ENCODE measurements at places on chromosomes 16 and 17.

DNA sequence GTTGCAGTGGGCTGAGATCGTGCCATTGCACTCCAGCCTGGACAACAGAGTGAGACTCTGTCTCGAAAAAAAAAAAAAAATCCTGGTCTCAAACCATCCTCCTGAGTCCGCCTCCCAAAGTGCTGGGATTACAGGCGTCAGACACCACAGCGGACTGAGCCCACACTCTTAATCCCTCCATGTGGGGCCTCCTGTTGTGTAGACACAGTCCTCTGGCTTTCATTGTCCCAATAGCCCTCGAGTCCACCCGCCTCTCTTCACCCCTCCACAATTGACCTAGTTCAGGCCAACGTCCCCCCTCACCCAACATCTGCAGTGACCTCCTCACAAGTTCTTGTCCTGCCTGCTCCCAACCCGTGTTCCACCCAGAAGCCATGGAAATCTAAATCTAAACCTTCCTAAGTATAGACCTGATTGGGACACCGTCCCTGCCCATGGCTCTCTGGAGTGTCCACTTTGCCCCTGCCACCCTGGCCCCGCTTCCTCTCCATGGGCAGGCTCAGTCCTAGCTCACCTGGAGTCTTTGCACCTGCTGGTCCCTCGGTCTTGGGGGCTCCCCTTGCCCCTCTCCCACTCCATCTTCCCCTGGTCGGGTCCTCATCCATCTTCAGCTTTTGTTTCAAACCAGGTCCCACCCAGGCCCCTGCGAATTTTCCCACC is 46.7 kb downstream of the HAPSTR1 start:
- H3K4me1 ChIP-seq = no peaks in the 10 kb centered on the region
- DNase-seq = no peak
- H3K27me3 ChIP-seq = no peaks in the 10 kb centered on the region
- H3K4me3 ChIP-seq = no peak overlapping the region
- H3K36me3 ChIP-seq = no peaks in the 10 kb centered on the region

DNA sequence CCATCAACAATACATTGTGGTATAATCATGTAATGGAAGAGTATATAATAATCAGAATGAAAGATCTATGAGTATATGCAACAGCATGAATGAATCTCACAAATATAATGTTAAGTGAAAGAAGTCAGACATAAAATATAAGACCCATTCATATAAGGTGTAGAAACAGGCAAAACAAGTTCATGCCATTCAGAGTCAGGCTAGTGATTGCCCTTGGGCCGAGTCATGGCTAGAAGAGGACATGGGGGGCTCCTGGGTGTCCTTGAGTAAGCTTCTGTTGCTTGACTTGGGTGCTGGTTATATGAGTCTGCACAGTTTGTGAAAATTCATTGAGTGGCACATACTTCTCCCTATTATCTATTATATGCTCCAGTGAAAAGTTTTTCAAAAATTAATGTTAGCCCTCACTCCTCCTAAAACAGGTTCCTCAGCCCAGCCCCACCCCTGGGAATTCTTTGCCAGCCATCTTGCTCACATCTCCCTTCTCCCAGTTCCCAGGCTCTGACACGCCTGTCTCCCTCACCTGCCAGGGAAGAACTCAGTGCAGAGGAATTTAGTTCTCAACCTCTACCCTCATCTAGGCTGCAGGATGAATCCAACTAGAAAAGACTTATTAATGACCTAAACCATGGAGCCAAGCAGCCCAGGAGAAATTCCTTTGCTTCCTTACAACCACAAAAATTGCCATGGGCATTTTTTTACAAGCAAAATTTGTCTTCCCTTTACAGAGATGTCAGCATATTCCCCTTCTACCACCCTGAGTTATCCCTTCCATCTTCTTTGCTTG is 52.4 kb upstream of the NFAT5 start:
- DNase-seq = no peak
- H3K27me3 ChIP-seq = no peaks in the 10 kb centered on the region
- H3K27ac ChIP-seq = no peak overlapping the region
- no peaks in the 10 kb centered on the region for H3K36me3 ChIP-seq
- H3K4me1 ChIP-seq = no peaks in the 10 kb centered on the region
- no peak overlapping the region for H3K4me3 ChIP-seq

GRCh38 chr17:57530508-57530907 is 214.6 kb downstream of the CCDC182 start:
- no peaks in the 10 kb centered on the region for H3K36me3 ChIP-seq
- DNase-seq = peak; percentile 47
- no peak overlapping the region for H3K4me3 ChIP-seq
- H3K27ac ChIP-seq = no peak overlapping the region

DNA sequence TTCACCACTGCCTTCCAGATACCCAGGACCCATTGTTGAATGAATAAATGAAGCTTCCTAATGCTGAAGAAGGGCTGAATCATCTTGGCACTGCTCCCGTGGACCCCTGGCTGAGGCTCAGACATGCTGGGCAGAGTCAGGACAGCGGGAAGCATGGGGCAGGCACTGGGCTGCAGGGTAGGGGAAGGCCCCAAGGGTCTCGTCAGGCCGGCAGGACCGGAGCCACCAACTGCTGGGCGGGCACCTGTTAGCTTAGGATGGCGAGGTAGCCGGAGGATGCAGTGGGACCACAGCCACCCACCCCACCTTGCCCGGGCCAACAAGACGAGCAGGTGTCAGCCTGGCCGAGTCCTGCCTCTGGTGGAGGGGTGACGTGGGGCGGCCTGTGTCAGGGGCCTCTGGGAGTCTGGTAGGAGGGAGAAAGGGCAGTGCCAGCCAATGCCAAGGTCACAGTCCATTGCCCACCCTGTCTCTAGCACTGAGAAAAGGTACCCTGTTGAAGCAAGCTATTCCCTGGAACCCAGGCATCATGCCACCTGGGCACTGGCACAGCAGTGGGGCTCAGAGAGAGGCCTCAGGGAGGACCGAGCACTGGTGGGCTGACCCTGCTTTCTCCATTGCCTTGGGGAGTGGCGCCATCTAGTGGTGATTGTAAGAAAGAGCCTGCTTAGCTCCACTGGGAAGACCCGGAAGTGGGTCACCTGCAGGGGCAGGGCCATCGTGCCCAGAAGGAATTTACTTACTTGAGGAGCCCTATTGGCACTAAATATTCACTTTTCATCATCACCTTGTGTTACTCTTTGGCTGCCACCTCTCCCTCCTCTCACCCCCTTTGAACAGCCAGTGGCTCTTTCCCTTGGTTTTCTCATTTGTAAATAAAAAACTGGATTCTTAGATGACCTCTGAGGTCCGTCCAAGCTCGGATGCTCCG is 3.0 kb upstream of the DLX3 start:
- no peak overlapping the region for H3K4me3 ChIP-seq
- H3K27me3 ChIP-seq = peaks cover 58% of the 10 kb centered on the region
- peaks cover 20% of the 10 kb centered on the region for H3K4me1 ChIP-seq
- DNase-seq = peak; percentile 63
- H3K27ac ChIP-seq = no peak overlapping the region

DNA sequence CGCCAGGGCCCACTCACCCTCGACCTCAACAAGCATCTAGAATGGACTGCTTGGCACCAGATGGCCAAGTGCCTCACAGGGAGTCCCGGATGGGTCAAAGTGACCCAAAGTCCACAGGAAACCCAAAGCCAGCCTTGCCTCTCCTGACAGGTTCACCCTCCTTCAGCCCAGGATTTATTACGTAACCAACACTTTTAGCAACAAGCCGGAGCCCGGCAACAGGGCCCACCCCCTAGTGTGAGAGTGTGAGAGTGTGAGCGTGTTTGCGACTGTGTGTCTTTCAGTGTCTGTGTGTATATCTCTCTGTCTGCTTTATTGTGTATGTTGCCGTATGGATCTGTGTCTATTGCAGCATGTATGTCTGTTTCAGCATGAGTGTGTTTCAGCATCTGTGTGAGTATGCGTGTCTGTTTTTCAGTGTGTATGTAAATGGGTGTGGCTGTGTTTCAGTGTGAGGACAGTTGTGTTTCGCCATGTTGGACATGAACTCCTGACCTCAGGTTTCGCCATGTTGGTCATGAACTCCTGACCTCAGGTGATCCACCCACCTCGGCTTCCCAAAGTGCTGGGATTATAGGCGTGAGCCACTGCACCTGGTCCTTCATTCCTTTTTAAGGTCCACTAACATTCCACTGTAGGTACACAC is 13.7 kb upstream of the PEMT start:
- H3K4me3 ChIP-seq = no peak overlapping the region
- H3K36me3 ChIP-seq = no peaks in the 10 kb centered on the region
- H3K4me1 ChIP-seq = no peaks in the 10 kb centered on the region
- no peaks in the 10 kb centered on the region for H3K27me3 ChIP-seq

DNA sequence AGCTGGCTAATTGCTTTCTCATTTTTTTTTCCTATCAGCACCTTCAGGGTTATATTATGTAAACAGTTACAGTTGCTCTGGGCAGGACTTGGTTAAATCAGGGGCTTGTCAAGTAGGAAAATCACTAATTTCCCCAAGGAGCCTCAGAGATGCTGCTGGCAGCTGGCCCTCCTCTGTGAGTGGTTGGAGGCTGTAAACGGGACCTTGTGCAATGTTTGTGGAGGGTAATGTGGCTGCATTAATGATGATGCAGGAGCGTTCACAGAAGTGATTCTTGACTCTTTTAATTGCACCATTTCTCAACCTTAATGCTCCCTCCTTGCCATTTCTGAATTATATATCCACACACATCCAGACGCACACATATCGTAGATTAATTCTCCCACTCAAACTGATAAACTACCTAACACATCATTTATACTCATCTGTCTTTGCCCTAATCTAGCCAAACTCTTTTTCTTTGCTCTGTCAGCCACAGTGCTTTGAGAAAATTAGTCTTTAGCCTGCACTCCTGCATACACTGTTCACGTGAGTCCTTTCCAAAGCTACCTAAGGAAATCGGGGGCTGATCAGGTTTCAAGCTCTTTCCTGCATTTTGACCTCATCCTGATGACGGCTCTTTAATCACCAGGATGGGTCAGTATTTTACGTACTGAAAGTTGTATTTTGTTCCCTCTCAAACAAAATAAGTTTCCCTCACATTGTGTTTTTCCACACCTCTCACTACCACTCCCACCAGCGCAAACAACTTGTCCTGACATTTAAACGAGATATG is 154.4 kb upstream of the PIRT start:
- no peak overlapping the region for H3K4me3 ChIP-seq
- H3K4me1 ChIP-seq = no peaks in the 10 kb centered on the region

GRCh38 chr16:54317101-54317611 is 30.6 kb upstream of the IRX3 start:
- H3K4me1 ChIP-seq = no peaks in the 10 kb centered on the region
- no peak overlapping the region for H3K4me3 ChIP-seq
- H3K36me3 ChIP-seq = no peaks in the 10 kb centered on the region
- no peaks in the 10 kb centered on the region for H3K27me3 ChIP-seq
- H3K27ac ChIP-seq = no peak overlapping the region

All from uterus (tissue), 4 donors.